Activated T-cell treated with anti-CD3 and anti-CD28 coated beads for 24 hours (primary cell): ENCODE measurements at places on chromosomes 1 and 21.

DNA sequence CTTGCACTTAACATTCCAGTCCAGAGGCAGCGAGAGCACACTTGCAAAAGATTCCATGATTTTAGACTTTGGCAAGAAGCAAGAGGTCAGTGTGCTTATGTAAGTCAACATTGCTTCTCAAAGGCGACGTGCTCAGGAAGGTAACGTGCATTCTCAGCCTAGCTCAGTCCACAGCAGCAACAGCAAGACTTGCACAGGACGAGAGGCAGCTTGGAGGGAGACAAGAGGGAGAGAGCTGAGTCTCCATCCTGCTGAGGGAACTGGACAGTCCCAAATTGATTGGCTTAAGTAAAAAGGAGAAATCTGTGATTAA is 56.5 kb downstream of the PTP4A2 start:
- no peak for DNase-seq

- no peak for DNase-seq
Measured at GRCh38 chr1:226131639-226132038, 54.9 kb downstream of the ACBD3 start.

GRCh38 chr1:65471213-65471833 is 50.9 kb downstream of the LEPR start:
- no peak for DNase-seq

DNA sequence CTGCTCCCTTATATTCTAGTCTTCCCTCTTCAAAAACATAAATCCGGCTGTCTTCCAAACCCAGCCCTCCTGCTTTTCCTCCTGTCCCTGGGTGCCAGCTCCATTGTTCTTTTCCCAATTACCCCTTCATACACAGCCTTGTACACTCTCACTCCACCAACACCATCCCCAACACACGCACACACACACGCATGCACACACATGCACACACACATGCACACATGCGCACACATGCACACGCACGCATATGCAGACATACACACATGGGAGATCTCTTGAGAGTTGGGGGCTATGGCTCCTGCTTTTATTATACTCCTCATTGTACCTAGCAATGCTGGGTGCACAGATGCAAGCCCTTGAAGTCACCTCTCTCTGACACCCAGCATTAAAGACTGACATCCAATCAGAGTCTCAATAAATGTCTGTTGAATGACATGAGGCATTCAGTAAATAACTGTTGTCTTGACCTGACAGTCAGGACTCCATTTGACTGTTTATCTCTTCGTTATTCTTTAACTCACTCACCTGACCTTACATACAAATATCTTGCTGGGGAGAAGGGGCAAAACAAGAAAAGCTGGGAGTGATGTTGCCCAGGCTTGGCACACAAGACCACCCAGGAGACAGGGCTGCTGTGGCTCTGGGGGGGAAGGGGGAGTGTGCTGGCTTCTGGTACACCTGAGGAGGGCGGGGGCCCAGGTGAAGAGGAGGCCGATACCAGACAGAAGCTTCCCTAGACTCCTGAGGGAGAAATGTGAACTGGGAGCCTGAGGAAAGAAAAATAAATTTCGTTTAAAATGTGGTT is 16.0 kb downstream of the ABCA4 start:
- no peak for DNase-seq

- peak; percentile 47 for DNase-seq
Measured at GRCh38 chr1:200154069-200154767, 126.7 kb downstream of the NR5A2 start.

DNA sequence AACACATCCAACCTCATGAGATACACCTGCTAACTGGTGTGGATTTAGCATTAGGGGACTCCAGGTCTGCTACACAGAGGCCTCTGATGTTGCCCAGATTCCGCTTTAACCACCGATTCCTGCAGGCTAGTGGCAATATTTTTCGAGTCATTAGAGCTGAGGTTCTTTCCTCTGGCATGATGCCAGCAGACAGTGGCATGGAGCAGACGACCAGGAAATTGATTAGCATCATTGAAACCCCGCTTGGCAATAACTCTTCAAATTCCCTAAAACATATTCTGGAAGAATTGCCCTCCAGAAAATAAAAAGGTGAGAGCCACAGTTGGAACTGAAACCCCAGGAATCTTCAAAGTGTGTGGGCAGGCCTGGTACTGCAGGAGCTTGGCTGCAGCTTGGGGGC is 28.4 kb upstream of the ETV3 start:
- DNase-seq = no peak

- peak; percentile 81 for DNase-seq
Measured at GRCh38 chr1:168342572-168343280, 62.0 kb downstream of the TBX19 start.

DNA sequence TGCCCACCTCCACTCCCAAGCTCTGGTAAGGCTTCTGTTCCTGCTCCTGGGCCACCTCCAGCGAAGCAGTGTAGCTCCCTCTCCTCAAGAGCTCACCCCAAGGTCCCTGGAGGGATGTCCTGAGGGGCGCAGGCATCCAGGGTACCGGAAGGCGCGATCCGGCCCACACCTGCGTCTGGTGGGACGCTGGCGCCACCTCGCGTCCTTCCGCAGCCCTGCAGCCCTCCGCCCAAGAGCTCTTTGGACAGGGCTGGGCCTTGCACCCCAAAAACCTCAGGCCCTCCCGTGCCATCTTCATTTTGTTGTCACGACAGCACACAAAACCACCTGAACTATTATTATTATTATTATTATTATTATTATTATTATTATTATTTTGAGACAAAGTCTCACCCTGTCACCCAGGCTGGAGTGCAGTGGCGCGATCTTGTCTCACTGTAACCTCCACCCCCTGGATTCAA is 49.2 kb upstream of the PAX7 start:
- peak; percentile 19 for DNase-seq

GRCh38 chr1:199292896-199293295 is 654.1 kb downstream of the PTPRC start:
- DNase-seq = no peak

DNA sequence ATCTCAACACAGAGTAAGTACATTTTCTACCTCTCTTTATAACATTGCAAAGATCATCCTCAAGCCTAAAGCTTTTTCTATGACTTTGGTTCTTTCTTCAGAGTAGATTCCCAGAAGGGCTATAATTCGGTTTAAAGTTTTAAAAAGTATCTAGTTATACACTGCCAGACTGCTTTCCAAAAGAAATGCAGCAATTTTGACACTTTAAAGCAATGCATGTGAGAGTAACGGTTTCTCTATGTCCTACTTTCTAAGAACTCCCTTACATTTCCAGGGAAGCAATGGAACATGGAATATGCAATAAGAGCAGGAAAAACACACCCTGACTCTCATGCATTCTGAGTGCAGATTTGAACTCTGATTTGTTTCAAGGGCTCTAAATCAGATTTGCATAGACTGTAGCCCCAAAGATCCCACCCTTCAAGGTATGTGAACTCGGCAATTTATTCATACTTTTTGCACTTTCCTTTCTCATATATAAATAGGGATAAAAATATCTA is 331.6 kb downstream of the HHIPL2 start:
- no peak for DNase-seq

- DNase-seq = no peak
Measured at GRCh38 chr1:60935599-60936110, 146.7 kb upstream of the NFIA start.

- no peak for DNase-seq
Measured at GRCh38 chr1:147167365-147167764, 4.9 kb downstream of the PRKAB2 start.

DNA sequence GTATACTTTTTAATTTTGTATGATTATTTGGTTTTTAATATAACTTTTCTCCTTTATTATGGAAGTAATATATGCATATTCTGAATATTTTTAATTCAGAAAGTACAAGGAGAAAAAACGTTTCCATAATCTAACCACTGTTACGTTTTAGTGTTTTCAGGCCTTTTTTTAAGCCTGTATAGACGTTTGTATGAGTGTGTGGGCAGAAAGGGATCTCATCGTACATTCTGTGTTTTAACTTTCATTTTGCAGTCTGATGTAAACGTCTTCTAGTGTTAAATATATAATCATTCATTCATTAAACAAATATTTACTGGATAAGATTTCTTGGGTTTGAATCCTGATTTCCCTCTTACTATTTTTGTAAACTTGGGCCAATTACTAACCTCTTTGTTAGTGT is 38.0 kb upstream of the PLEKHO1 start:
- no peak for DNase-seq
